ENCODE measurements at places on chromosomes 2 and 18.

GRCh38 chr18:74622072-74622471 is 24.4 kb downstream of the ZNF407 start:
- no peak for DNase-seq

GRCh38 chr2:100756704-100757103 is 63.2 kb upstream of the NPAS2 start:
- no peak for DNase-seq

DNA sequence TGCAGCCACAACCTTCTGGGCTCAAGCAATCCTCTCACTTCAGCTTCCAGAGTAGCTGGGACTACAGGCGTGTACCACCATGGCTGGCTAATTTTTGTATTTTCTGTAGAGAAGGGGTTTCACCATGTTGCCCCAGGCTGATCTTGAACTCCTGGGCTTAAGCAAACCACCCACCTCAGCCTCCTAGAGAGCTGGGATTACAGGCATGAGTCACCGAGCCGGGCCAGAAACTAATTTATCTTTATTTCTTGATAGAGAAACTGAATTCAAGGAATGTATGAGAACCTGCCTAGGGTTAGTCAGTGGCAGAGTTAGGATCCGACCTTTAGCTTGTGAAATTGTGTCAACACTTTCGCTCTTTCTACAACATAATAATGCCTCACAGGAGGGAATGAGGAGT is 19.3 kb upstream of the ITGAV start:
- DNase-seq: no peak

DNA sequence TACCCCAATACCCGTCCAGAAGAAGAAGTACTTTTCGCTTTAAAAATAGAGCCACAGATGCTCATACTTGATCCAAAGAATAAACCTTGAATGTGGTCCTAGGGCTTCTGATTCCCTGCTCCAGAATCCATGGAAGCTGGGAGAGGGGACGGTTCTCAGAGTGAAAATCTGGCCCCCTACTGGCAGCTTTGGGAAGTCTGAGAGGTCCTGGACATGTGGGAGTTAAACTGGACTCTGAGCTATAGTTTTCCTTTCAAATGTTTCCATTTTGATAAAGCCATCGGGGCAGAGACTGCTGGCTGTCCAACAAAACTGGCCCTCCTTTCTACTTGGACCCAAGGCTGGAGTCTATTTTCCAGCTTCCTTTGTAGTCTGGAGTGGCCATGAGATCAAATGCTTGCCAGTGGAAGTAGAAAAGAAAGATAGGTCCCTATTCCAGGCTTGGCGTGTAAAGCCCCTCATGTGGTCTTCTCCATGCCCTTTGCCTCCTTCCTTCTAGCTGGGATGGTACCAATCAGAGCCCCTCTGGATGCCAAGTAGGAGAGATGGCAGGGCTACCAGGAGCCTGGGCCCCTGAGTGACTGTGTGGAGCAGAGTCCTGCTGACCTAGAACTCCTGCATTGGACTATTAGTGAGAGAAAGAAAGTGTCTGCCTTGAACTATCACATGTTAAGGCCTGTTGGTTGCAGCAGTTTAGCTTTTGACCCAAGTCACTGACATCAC is 37.7 kb upstream of the TBC1D8 start:
- DNase-seq: no peak

DNA sequence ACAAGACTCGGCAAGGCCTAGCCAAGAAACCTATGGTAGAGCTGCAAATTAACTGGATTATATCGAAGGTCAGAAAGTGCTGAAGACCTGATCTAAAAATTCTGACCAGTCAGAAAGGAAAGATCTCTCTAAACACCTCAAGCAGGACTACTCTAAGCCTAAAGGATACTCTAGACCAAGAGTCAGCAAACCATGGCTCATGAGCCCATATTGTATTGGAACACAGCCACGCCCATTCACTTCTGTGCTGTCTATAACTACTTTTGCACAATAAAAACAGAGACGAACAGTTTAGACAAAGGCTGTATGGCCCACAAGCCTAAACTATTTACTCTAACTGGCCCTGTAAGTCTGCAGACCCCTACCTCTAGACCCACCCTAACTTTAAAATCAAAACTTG is 18.7 kb downstream of the RTN4 start:
- DNase-seq: no peak

DNA sequence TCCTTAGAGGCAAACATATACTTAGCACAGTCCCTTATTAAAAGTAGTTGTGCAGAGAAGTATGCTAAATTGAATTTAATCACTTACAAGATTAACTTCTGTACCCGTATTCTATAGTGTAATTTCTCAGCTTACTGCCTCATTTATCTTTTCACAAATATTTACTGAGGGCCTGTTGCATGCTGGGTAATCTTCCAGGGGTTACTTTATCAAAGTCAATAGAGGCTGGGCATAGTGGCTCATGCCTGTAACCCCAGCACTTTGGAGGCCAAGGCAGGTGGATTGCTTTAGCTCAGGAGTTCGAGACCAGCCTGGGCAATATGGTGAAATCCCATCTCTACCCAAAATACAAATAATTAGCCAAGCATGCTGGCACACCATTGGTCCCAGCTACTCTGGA is 111.7 kb upstream of the RAB27B start:
- no peak for DNase-seq

GRCh38 chr18:22709288-22710060 is 223.7 kb upstream of the RBBP8 start:
- no peak for DNase-seq

- no peak for DNase-seq
Observed at GRCh38 chr2:4973973-4974372, 718.2 kb upstream of the SOX11 start.
